ENCODE measurements at places on chromosomes 16 and 17. TPM values are rescaled to one million over a fixed set of nuclear protein-coding genes. Genes with fewer than 3 reads are reported as not detected.

GRCh38 chr16:88903267-88903666, 36.8 kb upstream of the PABPN1L start:
- DNase-seq: no peak

MXRA7 gene
- total RNA-seq: 109 TPM

SLFN14 gene
- total RNA-seq: not detected

KRT222 gene
- 24.1 TPM for total RNA-seq

GRCh38 chr16:27841061-27841801, 222.3 kb downstream of the GSG1L start:
- DNase-seq: peak; percentile 25

DNA sequence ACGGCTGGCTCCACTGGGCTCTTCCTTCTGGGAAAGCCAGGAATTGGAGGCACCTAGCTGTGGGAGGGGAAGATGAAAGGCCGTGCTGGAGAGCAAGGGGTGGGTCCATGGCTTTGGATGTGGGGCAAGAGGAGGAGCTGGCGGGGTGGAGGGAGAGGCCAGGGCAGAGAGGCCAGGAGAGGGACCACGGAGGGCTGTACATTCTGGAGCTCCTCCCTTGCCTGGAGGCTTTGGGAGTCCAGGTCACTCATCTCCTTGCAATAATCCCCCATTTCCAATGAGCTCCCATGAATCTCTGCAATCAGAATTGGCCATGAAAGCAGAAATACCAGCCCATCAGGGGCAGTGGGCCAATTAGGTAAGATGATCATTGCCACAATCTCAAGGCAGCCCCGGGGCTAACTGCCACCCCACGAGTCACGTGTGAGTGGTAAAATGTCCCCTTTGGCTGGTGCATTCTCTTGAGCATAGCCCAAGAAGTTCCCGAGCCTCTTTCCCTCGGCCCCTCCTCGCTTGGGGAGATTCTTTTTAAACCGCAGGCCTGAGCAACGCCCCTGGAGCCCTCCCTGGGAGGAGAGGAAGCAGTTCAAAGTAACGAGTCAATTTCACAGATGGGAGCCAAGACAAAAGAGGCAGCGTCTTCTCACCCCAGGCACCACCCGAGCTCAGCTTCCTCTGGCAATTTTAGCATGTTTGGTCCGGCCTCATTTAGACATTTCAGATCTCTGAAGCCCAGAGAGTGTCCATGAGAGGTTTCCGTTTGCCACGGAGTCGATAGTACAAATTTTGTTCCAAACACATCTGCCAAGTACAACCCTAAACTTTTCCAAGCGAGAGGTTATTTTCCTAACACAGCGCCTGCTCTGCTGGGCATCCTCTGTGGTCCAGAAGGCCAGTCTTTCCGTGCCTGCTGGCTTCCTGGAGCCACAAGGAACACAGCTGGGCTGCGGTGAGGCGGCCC, 13.4 kb downstream of the RTN4RL1 start:
- DNase-seq: no peak

- DNase-seq: no peak
Observed at GRCh38 chr17:71327376-71328059, 793.3 kb upstream of the SOX9 start.

All from dorsolateral prefrontal cortex (tissue), 122 donors.